ENCODE measurements at places on chromosomes 5 and 9. TPM values are rescaled to one million over a fixed set of nuclear protein-coding genes. Genes with fewer than 3 reads are reported as not detected.

Gene WNT8A
- not detected for total RNA-seq

Gene TUSC1
- total RNA-seq: 31.1 TPM

DNA sequence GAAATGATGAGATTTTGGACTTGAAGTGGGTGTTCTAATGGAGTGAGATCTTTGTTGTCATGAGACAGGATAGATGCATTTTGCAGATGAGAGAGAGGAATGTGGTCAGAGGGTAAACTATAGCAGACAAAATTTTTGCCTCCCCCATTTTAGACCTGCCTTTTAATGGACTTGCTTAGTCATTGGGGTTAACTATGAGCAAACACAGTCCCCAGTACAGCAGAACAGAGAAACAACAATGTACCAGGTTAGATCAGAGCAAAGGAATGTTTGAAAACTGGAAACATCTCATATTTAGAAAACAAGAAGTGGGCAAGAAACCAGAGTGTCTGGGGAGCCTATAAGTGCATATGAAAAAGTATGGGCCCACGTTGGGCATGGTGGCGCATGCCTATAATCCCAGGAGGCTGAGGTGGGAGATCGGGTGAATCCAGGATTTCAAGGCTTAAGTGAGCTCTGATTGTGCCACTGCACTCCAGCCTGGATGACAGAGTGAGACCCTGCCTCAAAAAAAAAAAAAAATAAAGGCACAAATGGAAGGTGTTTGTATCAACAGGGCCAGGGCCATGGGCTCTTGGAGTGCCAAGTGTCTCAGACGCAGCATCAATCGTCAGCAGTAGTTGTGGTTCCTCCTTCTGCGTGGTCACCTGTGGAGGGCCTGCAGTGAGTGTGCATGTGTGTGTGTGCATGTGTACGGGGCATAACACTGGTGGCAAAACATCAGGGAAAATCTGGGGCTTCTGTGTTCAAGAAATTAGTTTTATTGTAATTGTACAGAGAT lies 214.4 kb upstream of the S1PR3 start:
- DNase-seq: no peak

DNA sequence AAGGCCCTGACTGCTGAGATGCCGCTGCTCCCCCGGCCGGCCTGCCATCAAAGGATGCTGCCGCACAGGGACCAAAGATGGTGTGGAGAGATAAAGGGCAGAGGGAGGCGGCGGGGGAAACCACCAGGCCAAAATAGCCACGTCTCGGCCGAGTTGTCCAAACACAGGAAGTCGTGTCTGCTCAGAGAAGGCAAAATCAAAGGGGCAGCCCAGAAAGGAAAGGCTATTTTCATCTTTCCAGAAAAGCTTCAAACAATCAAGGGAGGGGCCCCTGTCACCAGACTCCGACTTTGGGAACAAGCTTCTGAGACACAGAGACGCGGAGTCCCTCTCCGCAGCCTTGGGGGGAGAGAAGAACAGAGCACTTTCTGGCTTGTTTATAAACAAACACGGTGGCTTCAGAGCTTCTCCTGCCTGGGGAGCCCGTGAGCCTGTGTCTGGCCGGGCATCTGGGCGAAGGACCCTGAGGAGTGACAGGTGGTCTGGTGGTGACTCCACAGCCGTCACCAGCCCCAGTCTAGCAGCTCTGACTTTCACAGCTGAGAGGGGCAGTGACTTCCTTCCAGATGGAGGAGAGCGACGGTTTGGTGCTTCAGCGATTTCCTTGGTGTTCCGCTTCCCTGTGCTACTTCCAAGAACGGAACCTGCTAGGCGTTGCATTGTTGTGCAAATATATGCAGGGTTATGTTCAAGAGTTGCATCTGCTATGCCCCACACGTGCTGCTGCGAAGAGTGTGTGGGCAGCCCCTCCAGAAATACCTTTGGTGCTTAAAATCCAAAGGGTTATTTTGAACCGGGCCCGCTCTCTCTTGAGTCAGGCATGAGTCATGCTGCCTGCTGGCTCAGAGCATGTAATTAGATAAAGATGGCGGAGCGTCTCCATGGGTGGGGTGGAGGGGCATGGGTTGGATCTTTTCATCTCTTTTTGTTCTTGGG lies 24.0 kb downstream of the ADAMTSL2 start:
- peak; percentile 31 for DNase-seq

Gene NCBP1
- 16.1 TPM for total RNA-seq

DNA sequence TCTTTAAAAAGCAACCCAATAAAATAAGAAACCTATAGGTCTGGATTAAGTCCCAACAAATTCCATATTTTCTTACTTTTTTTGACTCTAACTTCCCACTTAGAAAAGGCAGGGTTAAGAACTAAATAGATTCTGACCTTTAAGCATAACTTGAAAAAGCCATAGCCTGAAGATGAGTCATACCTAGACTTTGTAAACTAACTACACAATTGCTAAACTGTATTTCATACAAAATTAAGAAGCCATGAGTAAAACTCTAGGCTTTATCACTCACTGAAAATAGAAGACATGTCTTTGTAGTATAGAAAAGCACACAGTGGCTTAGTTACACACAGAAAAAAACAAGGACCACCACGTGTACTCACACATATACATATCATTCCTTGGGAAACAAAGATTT lies 51.5 kb downstream of the MLLT3 start:
- DNase-seq: no peak

DNA sequence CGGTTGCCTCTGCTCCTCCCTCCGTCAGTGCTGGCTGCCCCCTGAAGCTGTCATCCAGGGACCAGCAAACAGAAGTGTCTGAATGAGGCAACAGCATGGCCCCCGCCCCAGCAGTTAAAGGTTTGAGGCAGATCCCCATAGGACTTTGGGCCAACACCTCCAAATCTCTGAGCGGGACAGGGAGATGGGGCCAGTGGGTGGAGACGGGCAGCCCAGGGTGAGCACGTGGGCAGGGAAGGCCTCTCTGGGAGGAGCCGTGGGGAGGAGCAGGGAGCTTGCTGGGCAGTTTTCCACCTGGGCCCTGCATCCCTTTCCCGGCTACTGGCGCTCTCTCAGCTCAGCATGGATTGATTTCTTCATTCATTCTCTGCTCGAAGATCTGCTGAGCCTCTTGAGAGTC lies 39.1 kb upstream of the NOTCH1 start:
- DNase-seq: no peak

Gene FAM120A
- 65.3 TPM for total RNA-seq

Gene GFPT2
- total RNA-seq: 136 TPM

Gene PCDHA13
- 0.56 TPM for total RNA-seq

DNA sequence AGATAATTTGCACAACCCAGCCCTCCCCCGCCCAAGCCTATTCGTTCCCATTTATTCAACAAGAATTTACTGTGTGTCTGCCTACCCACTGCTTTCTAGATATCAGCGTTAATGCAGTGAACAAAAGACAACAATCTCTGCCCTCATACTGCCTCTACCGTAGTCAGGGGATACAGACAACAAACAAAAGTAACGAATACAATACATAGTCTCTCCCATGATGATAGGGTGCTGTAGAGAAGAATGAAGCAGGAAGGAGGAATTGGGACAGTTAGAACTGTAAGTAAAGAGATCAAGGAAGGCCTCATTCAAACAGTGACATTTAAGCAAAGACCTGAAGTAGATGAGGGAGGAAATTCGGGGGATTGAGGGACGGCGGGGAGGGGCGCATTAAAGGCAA lies 1.7 kb downstream of the GFM2 start:
- no peak for DNase-seq

DNA sequence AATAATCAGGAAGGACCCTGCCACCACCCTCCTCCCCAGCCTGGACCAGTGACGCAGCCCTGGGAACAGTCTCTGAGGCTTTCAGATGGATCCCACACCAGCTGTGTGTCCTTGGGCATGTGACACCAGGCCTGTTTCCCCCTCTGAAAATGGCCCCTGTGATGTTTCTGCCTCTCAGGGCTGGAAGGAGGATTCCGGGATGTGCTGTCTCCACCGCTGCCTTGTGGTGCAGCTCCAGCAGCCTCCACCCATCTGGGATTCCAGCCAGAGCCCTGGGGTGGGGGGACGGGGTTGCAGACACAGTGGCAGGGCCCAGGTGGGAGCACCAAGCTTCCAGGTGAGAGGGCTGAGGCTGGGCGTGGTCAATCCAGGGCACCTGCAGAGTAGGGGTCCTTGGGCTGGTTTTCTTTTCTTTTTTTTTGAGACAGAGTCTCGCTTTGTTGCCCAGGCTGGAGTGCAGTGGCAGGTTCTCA lies 179.7 kb upstream of the IER5L start:
- no peak for DNase-seq

GRCh38 chr5:58440901-58441460 lies 18.9 kb downstream of the PLK2 start:
- no peak for DNase-seq

Gene TAF11L3
- total RNA-seq: not detected

- no peak for DNase-seq
Measured at GRCh38 chr9:94734054-94734754, 7.7 kb downstream of the AOPEP start.

DNA sequence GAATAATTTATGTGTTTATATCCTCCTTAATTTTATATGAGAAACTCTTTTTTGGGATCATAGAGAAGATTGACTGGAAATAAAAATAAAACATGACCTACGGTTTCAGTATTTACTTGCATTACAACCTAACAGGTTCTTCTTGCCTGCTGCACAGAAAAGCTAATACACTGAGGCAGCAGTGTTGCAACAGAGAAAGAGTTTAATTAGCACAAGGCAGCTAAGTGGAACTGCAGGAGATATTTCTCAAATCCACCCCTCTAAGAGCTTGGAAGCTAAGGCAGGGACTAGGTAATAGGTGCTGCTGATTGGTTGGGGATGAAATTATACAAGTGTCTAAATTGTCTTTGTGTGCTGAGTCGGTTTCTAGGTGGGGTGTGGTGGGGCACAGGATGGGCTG lies 380.9 kb downstream of the DIRAS2 start:
- no peak for DNase-seq

Gene TLX3
- total RNA-seq: not detected

DNA sequence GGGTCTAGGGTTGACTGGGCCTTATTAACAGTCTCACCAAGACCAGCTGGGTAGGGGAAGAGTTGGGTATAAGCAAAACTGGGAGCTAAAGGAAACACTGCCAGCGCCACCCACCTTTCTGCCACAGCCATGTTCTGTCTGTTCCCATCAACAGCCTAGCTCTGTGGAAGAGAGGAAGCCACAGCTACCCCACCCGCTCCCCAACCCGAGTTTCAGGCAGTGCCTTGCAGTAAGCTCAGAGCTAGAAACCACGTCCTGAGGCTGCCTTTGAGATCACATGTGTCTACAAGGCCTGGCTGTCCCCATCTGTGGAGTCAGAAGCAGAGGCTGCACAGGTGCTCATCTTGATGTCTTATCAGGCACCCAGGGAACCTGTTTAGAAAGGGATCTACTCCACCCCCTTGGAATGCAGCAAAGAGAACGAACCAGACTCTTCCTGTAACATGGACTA lies 15.3 kb downstream of the HNRNPH1 start:
- no peak for DNase-seq

GRCh38 chr9:3888497-3888858 lies 362.7 kb upstream of the RFX3 start:
- DNase-seq: no peak

Gene PCDHGB1
- total RNA-seq: 6.8 TPM

Gene GRIA1
- 39.0 TPM for total RNA-seq

GRCh38 chr5:94698197-94698596 lies 79.7 kb downstream of the SLF1 start:
- no peak for DNase-seq

DNA sequence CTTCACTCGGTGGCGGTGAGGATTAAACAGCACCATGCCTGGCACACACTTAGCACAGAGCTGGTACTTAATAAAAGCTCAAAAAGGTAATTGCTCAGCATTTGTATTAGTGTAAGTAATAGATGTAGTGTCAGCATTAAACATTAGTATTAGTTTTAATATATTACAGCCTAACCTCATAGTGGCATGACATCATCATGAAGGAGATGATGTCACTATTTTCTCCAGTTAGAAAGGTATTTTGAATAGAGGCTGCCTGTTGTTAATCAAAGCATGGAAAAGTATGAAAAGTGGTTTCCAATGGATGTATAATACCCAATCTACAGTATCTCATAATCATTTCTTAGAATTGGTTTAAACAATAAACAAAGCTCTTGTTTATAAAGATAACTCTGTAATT lies 49.0 kb upstream of the FSTL4 start:
- DNase-seq: no peak

Gene MAMDC2
- total RNA-seq: 29.0 TPM

DNA sequence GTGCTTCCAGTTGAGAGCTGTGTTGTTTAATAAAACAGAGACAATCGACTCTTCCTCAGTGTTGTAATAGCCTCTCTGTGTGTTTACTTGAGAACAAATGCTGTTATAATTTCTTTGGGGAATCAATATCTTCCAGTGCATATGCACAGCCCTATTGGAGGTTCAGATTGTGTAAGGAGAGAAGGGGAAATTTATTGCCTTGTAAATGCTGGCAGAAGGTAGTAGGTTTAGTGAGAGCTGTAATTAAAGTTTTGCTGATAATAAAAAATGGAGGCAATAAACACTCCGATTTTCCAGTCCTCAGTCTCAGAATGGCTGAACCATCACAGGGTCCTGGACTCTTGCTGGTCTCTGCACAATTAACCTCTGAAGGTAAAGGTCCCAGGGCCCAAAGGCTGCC lies 128.3 kb downstream of the C5orf15 start:
- DNase-seq: no peak

Gene MTREX
- 61.6 TPM for total RNA-seq

All from thoracic aorta (tissue), 2 donors.